HS-27A (cell line): ENCODE measurements at places on chromosomes 1 and 21.

DNA sequence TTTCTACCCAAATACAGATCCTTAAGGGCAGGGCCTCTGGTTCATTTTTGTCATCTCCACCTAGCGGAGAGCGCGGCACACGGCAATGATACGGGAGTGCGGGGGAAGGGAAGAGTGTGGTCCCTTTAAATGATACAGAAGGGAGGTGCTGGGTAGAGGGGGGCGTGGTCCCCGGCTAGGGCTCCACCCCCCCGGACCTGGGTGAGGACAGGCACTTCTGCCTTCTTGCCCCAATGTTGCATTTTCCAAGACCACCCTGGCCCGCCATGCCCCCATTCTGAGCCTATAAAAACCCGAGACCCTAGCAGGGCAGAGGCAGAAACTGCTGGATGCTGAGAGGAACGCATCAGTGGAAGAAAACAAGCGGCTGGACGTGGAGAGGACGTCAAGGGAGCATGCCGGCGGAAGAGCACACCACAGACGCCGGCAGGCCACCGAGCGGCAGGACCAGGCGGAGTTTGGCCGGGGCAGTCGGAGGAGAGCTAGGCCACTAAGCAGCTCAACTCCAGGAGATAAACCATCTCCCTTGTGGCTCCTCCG is 30.0 kb downstream of the LRRC3 start:
- no peak for DNase-seq

DNA sequence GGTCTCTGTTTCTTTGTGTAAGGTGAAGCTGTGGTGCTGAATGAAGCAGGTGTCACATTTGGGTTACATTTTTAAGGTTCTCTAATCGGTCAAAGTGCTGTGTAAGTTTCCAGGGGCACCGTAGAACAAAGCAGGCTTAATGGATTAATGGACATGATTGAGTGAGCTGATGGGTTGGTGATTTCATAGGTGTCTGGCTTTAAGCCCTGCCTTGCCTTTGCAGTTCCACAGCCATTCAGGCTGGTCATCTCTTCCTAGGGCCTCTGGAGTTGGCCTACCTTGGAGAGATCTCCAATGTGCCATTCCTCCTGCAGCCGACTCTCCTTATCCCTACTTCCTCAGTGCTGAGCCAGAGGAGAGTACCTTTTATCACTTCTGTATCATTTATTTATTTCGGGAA is 15.2 kb downstream of the GALNT2 start:
- no peak for DNase-seq

- no peak for DNase-seq
These were observed 371 bp upstream of the ODF2L start for GRCh38 chr1:86396498-86396890.

DNA sequence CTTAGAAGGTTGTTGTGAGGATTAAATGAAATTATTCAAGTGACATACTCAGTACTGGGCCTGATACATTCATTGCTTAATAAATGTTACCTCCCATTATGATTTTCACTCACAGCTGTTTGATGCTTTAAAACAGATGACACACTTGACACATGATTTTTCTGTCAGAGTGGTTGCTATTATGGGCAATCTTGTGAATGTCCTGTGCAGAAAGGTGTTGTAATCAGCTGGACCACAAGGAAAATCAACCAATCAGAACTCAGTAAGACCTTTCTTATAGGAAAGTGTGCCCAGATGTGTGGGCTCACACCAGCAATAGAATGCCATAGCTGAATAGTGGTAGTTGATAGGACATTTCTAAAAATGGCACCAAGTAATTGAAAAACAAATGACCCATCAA is 23.5 kb downstream of the GJA5 start:
- DNase-seq = no peak

- DNase-seq = no peak
These were observed 262.4 kb downstream of the HHIPL2 start for GRCh38 chr1:222285526-222285925.

DNA sequence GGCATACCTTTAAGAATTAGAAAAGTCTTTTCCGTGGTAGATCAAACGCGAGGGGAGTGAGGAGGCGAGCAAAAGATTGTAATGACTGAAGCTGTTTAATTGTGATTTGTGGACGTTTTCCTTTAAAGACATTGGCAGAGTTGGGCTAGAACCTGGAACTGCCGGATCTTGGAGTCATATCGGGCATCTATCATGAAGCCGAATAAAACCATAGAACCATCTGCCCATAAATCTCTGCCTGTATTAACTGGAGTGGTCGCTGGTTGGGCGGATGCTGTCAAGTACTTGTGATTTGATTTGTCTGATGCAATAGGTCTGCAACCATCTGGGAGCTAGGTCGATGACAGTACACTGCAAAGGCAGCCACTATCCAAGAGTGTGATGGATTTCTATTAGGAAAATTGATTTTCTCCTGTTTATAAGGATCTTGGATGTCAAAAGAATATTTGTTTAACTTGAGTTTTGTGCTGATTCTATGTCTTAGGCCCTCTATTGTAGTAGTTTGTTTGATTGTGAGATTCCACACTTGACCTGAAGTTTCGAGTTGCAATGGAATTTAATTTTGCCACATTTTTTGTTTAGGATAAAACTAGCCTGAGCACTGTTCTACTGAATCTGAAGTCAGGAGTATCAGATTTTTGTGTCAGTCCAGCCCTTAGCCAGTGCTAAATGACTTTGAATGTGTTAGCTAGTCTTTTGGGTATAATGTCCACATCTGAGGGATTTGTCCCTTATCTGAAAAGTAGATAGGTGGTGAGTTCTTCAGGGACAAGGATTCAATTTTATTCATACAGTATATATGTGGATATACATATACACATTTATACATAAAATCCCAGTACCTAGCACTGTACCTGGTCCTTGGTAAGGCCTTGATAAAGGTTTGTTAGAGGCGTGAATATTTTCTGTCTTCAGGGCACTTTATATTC is 1.2 kb downstream of the SARS1 start:
- peak; percentile 68 for DNase-seq

DNA sequence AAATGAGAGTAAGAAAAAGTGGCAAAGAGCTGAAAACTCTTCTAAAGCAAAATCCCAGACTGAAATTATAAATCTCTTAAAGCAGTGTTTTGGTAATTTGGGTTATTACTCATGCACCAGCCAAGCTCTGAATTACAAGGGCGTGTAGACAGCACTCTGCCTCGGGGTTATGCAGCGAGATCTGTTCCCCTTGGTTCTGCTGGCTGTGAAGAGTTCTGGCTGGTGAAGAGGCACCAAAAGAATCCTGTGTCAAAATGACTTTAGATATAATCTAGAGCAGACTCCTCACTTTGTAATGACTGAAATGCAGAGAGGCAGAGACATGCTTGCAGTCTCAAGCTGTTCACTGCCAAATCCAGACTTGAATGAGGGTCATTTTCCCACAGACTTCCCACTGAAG is 461.8 kb upstream of the CXADR start:
- DNase-seq = no peak

DNA sequence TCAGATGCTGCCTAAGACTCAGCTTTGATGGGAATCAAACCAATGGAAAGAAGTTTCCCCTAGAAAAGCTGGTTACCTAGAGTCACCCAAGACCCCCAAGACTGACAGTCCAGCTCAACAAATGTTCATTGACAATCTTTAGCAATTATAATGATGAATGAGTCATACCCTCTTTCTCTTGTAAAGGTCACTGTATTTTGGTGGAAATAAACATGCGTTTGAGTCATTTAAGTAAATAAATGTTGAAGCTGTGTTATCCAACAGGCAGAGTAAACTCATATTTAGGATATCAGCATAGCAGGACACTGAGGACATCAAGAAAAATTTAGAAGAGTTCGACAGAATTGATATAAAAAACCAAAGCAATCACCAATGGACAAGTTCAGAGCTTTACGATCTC is 295.9 kb downstream of the RGS7 start:
- no peak for DNase-seq

- DNase-seq = no peak
These were observed 7.2 kb upstream of the C8B start for GRCh38 chr1:56972976-56973375.

DNA sequence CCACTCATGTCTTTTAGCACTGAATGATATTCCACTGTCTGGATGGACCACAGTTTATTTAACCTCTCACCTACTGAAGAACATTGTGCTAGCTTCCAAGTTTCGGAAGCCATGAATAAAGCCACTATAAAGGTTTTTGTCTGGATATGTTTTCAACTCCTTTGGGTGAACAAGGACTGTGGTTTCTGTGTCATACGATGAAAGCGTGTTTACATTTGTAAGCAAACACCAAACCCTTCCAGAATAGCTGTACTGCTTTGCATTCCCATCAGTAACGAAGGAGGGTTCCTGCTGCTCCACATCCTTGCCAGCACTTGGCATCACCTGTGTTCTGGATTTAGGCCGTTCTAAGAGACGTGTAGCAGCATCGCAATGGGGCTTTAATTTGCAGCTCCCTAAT is 10.7 kb upstream of the ARHGEF16 start:
- DNase-seq = no peak

GRCh38 chr1:234989019-234989418 is 139.6 kb downstream of the TOMM20 start:
- no peak for DNase-seq

- no peak for DNase-seq
These were observed 67.1 kb downstream of the ZNF281 start for GRCh38 chr1:200342511-200343311.

GRCh38 chr1:113095790-113096455 is 22.9 kb downstream of the LRIG2 start:
- DNase-seq = no peak

DNA sequence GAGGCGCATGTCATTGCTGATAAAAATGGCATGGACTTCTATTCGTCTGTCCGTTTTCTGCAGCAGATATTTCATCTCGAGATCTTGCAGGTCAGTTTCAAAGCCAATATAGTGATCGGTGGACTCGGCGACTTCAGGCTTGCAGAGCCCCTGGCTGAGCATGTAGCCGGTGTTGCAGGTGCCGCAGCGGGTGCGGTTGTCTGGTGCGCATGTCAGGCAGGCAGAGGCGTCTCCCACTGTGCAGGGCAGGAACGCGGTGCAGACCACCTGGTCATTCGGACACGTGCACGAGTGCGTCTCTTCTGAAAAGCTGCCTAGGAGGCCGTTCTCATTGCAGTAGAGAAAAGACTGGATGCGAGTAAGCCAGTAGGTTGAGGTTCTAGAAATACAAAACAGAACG is 378.9 kb downstream of the BRINP3 start:
- no peak for DNase-seq

DNA sequence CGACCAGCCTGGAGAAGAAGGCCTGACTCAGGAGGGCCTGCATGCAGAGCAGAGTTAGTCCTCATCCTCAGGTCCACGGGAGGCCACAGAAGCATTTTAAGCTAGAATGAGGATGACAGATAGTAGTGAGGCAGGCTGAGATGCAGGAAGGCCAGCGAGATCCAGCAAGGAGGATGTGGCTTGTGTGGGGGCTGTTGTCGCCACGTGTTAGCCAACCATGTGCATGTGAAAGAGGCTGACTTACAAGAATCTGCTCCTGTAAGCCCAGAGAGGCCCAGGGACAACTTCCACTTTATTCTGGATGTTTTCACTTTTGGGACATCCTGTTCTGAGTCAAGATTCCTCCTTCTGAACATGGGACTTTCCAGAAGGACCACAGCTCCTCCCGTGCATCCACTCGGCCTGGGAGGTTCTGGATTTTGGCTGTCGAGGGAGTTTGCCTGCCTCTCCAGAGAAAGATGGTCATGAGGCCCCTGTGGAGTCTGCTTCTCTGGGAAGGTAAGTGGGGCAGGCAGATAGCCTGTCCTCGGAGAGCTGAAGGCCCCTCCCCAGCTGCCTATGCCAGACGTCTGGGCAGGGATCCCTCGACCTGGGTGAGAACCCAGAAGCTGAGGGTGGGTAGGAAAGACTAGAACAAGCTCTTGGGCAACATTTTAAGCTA is at the start of gene SLAMF8:
SLAMF8 (plus strand) TSS at position 433 of the 661 bp plus-strand sequence; CDS start at position 459, 26 bp downstream.
- DNase-seq = no peak

- no peak for DNase-seq
These were observed 244.8 kb downstream of the LRRIQ3 start for GRCh38 chr1:73953186-73953585.

- DNase-seq = no peak
These were observed 46.4 kb downstream of the VPS13D start for GRCh38 chr1:12276225-12276624.

GRCh38 chr1:187257476-187257875 is 428.7 kb downstream of the PLA2G4A start:
- DNase-seq = no peak

DNA sequence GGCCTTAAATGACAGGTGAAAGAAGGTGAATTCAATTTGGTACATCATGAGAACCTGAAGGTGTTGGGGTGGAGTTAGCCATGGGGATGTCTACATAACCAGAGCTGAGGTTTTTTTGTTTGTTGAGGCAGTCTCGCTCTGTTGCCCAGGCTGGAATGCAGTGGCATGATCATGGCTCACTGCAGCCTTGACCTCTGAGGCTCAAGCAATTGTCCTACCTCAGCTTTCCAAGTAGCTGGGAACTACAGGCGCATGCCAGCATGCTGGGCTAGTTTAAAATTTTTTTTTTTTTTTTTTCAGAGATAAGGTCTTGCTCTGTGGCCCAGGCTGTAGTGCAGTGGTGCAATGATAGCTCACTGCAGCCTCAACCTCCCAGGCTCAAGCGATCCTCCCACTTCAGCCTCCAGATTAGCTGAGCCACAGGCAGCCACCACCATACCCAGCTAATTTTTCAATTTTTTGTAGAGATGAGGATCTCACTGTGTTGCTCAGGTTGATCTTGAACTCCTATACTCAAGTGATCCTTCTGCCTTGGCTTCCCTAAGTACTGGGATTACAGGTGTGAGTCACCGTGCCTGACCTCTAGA is 1.9 kb upstream of the MPZ start:
- no peak for DNase-seq

DNA sequence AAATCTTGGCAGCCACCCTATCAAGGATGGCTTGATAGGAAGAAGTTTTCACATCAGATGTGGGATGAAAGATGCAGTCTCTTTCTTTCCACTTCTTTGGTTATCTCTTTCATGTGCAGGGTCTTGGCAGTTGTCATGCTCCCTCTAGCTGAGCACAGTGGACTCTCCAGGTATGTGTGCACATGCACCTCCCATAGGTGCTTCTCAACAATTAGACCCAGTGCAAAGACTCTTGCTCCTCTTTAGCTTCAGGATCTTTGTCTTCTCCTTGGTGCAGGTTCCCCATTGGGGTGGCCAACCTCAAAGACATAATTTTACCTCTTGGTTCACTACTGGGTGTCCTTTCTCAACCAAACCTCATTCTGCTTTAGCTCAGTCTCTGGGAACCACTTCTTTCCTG is 80.7 kb downstream of the TBX15 start:
- DNase-seq = no peak

- no peak for DNase-seq
These were observed 1.2 kb downstream of the TNFRSF18 start for GRCh38 chr1:1204998-1205768.

- peak; percentile 94 for DNase-seq
These were observed 42.5 kb downstream of the CCN1 start for GRCh38 chr1:85623061-85623471.

- no peak for DNase-seq
These were observed 125.6 kb upstream of the CSF3R start for GRCh38 chr1:36608272-36608671.
